Foreskin keratinocyte (primary cell): ENCODE measurements at places on chromosomes 7 and 10. TPM values are rescaled to one million over a fixed set of nuclear protein-coding genes. Genes with fewer than 3 reads are reported as not detected.

DNA sequence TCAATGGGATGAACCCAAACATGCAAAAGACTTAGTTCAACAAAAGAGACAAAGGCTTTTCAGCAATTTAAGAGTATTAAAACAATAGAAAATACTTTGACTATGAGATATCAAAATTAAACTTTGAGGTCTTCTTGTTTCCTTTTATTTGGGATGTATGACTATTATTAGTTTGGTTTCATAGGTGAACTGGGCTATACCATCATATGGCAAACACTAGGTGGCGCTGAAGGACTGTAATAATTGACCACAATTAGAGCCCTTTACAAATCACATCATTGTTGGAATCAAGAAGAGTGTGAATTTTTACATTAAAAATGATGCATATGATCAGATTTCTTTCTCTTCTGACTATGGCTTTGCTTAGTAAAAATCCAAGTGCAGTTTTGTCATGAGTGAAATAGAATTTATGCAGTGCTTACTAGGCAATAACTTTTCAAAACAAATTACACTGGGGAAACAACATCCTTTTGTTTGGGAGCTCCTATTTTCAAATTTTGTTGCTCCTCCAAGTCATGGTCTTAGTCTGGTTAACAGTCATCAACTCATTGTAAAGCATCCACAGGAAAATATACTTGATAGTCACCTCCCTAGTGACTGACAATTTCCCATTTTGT, 14.7 kb upstream of the NXPH1 start:
- no peak for DNase-seq

DNA sequence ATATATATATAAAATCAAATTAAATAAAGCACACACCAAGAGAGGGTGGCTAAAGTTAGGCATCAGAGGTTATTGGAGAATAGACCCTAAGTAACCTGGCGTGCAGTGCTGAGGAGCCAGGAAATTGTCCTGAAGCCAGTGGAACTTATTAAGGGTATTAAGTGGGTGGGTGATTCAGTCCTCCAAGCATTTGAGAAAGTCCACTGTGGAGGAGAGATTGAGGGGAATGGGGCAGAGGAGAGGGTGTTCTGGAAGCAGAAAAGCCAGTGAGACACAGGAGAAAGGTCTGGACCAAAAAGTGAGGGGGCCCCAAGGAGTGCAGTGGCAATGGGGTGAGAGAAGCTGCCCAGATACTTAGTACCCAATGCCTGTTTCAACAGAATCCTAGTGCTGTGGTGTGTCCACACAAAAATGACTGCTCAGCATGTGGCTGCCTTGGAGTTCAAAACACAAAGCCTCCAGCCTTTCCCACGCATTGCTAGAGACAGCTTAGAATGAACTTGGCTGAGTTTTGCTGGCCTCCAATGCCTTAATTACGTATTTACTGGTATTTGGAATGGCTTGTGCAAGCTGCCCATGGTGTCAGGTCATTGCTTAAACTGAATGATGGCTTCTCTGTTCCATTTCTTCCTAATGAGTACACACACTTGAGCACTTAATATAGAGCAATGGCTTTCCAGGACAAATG, 44.9 kb upstream of the CHST15 start:
- no peak for DNase-seq

DNA sequence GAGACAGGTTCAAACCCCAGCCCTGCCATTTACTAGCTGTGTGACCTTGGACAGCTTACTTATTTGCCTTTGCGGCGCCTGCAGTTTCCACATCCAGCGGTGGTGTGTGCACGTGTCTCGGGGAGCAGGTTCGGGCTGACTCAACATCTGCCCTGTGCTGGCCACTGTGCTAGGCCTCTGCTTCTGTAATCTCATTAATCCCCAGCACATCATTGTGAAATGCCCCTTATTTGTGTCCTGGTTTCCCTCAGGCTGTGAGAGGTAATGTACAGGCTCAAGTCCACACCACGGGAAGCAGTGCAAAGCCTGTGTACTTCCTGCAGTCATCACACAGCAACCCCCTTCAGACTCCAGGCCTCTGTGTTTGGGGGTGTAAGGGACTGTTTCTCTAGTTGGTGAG, 285.7 kb downstream of the RPS24 start:
- DNase-seq, result no peak

PHKG1 gene
- polyA plus RNA-seq, result 0.19 and 0.38 TPM in 2 replicates

GAD2 gene
- not detected in 2 replicates for polyA plus RNA-seq

CARD11 gene
- polyA plus RNA-seq, result 12.5 and 14.6 TPM in 2 replicates

DNA sequence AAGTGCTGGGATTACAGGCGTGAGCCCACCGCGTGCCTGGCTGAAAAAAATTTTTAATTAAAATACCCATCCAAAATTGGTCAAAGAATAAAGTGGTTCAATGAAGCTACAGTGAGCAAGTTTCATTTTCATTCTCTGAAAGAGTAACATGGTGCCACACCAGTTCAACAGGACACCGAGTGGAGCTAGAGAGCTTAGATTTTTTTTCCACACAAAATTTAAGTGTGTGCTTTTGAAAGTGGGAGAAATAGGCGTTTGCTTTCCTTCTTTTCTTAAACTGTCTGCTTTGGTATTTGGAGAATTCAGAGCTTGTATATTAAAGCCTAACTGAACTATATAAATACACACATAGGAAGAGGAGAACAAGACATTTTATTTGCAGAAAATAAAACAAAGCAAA, 43.4 kb downstream of the BPGM start:
- DNase-seq, result no peak

CHST12 gene
- 10.2 and 10.7 TPM in 2 replicates for polyA plus RNA-seq

RET gene
- polyA plus RNA-seq, result 0.82 and 0.87 TPM in 2 replicates

ACSL5 gene
- not detected in 2 replicates for polyA plus RNA-seq

CHAT gene
- not detected in 2 replicates for polyA plus RNA-seq
